Epithelial cell of esophagus (primary cell): ENCODE measurements at places on chromosomes 2 and 18.

GRCh38 chr2:103183061-103183460 is 421.2 kb downstream of the TMEM182 start:
- no peak for DNase-seq

DNA sequence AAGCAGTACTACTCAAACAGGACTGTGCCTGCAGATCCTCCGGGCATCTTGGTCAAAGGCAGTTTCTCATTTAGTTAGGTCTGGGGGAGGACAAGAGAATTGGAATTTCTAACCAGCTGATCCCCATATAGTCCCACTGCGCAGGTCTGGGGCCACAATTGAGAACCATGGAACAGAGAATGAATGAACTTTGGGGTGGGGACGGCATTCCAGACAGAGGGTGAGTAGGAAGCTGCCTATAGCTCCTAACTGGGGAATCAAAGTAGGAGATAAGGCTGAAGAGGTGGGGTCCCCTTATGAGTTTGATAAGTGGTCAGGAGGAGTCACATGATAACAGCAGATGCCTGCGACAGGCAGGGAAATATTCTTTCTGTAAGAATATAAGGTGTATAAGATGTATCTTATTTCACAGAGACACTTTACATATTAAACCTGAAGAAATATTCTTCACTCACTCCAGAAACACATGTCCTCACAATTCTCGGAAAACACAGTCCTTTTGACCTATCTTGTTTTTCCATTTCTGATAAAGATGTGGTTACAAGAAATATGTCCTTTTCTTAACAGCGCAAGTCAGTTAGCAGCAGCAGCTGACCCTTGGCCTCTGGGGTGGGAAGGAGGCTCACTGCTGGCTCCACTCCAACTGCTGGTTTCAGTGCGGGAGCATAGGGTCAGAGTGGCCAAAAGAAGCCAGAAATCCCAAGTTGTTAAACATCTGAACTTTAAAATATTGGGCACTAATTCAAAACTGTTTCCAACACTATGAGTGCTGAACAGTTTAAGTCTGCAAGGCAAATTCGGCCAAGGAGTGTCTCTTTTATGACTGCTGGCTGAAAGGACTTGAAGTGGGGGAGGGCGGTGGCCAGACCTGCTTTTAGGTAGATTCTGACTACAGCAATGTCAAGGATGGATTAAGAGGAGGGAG is 12.6 kb upstream of the TMEM214 start:
- no peak for DNase-seq

GRCh38 chr2:217795706-217796465 is 206.9 kb downstream of the TNS1 start:
- DNase-seq = peak; percentile 11

- DNase-seq = no peak
Observed at GRCh38 chr18:38458698-38459097, 893.1 kb upstream of the CELF4 start.

DNA sequence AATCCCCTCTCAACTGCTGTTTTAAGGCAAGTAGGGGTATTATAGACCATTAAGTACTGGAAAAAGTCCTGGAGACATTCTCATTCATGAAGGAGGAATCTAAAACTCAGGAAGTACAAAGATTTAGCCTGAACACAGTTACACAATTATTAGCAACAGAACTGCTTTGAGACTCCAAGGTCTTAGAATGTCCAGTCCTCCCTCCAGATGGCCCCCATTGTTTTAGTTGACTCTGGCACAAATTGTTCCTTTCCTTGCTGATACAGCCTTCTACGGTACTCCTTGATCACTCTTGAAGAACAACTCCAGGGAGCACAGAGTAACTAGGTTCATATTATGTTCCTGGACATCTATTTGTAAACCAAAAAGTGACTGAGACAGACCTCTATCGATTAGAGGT is 210.1 kb upstream of the RND3 start:
- no peak for DNase-seq

- no peak for DNase-seq
Observed at GRCh38 chr2:84901593-84902120, 3.8 kb upstream of the TMSB10 start.

GRCh38 chr2:241764275-241765241 is 12.1 kb upstream of the GAL3ST2 start:
- DNase-seq = no peak

DNA sequence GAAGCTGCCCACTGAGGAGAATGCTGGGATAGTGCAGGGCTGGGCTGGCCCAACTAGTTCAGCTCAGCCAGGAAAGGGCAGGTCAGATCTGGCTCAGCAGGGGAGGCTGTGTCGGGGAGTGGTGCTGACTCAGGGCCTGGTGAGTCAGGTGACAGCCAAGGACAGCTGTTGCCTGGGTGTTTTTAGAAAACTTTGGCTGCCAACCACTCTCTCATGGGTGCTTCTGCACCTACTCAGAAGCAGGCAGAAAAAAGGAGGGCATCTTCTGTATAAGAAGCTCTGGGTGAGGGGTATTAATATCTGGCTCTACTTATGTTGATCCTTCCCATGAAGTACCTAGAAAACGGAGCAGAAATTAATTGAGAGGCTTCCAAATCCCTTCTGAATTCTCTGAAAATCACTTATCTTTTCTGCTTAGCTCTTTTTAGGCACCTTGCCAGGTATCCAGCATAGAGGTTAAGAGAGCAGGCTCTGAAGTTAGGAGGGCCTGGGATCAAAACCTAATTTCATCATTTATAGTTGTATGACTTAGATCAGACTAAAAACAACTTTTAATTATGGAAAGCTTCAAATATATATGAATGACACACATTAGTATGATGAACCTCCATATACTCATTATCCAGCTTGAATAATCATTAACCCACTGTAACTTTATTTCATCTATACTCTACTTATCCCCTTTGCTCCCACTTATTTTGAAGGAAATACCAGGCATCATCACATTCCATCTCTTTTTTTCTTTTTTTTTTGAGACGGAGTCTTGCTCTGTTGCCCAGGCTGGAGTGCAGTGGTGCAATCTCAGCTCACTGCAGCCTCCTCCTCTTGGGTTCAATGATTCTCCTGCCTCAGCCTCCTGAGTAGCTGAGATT is 15.5 kb upstream of the RAB10 start:
- peak; percentile 97 for DNase-seq

DNA sequence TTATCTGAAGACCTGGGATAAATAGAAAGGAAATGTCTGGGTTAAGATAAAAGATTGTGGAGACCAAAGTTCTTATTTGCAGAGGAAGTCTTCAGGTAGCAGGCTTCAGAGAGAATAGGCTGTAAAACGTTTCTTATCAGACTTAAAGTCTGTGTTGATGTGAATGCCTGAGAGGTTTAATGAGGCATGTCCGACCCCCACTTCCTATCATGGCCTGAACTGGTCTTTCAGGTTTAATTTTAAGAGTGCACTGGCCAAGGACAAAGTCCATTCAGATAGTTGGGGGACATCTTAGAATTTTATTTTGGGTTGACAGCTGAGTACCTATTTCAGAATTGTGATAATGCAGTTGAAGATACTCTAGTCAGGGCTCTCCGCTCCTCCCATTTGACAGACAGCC is 92.1 kb downstream of the ATL2 start:
- no peak for DNase-seq
